ENCODE measurements at places on chromosomes 6 and 20.

- no peak for DNase-seq
Measured at GRCh38 chr20:20404633-20405032, 36.7 kb downstream of the INSM1 start.

DNA sequence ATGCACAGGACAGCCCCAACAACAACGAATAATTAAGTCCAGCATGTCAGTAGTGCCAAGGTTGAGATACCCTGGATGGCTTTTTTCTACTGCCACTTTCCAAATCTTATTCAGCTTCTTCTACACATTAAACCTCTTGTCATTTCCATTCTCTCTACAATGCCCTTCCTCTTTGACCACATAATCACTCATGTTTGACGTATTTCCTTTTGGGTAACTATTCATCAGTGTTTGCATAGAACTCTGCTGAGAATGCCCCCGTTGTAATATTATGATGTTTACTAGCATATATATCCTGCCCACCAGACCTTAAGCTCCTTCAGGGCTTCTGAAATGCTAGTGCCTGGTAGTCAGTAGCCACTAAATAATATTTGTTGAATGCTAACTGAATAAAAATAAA is 515.3 kb upstream of the RNF217 start:
- DNase-seq = no peak

- DNase-seq = no peak
Measured at GRCh38 chr20:4774207-4774606, 52.5 kb downstream of the PRND start.

- peak; percentile 55 for DNase-seq
Measured at GRCh38 chr20:59253779-59254319, 46.6 kb upstream of the EDN3 start.

- no peak for DNase-seq
Measured at GRCh38 chr20:4245542-4245941, 230.2 kb upstream of the RNF24 start.

GRCh38 chr6:124297507-124297906 is 493.8 kb downstream of the NKAIN2 start:
- DNase-seq = no peak

- no peak for DNase-seq
Measured at GRCh38 chr6:68718385-68719073, 83.4 kb downstream of the ADGRB3 start.

DNA sequence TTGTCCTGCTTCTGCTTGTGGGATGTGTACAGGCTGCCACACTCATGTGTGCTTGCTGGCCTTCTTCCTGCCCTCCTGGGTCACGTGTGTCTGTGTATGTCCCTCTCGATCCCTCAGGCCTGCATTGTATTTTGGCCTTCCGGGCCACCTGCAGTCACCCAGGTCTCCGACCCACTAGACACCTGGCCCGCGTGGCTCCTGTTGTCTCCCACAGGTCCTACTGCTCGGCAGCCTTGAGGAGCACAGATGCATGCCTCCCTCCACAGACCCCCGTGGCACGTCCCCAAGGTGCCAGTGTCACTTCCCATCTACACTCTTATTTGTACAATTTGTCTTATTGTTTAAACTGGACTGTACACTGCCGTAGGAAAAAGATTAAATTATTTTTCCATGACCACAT is 43.1 kb downstream of the FOXC1 start:
- no peak for DNase-seq

- DNase-seq = no peak
Measured at GRCh38 chr20:63158845-63159244, 57.1 kb downstream of the YTHDF1 start.

GRCh38 chr20:41540918-41541317 is 77.3 kb downstream of the CHD6 start:
- DNase-seq = no peak
